NCI-H2081 (cell line): ENCODE measurements at places on chromosomes 2 and 18.

- DNase-seq: no peak
Measured at GRCh38 chr2:233707940-233708644, 4.6 kb upstream of the UGT1A5 start.

- DNase-seq: no peak
Measured at GRCh38 chr18:8705961-8706790, 820 bp downstream of the MTCL1 start.

DNA sequence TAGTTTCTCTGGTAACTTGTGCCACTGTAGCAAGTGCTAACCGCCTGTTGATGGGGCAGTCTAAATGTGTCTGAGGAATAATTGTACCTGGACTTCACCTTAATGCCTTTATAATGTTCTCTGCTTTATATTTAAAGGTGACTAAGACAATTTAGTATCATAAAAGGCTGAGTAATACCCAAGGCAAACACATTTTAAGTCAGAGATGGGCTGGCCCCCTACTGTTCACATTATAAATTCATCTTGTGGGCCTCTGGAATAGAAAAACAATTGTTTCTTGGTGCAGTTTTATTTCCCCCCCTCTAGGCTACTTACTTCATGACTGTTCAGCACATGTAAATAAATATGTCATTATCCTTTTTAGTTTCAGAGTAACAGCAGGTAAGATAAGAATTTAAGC is 559.3 kb upstream of the PIK3C3 start:
- DNase-seq: peak; percentile 42

DNA sequence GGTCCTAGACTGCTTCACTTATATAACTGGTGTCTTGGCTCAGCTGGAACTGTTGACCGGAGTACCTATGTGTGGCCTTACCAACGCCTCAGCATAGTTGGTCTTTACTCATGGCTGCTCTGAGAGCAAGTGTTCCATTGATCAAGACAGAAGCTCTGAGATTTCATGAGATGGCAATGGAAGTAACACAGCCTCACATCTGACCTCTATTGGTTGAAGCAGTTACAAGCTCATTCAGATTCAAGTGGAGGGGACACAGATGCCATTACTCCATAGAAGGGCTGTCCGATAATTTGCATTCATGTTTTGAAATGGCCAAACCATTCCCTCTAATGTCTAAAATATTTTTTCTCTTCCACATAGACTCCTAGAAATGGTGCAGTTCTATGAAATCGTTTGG is 46.4 kb upstream of the STK39 start:
- no peak for DNase-seq

GRCh38 chr18:77811503-77811902 is 561.9 kb downstream of the GALR1 start:
- DNase-seq: peak; percentile 51

DNA sequence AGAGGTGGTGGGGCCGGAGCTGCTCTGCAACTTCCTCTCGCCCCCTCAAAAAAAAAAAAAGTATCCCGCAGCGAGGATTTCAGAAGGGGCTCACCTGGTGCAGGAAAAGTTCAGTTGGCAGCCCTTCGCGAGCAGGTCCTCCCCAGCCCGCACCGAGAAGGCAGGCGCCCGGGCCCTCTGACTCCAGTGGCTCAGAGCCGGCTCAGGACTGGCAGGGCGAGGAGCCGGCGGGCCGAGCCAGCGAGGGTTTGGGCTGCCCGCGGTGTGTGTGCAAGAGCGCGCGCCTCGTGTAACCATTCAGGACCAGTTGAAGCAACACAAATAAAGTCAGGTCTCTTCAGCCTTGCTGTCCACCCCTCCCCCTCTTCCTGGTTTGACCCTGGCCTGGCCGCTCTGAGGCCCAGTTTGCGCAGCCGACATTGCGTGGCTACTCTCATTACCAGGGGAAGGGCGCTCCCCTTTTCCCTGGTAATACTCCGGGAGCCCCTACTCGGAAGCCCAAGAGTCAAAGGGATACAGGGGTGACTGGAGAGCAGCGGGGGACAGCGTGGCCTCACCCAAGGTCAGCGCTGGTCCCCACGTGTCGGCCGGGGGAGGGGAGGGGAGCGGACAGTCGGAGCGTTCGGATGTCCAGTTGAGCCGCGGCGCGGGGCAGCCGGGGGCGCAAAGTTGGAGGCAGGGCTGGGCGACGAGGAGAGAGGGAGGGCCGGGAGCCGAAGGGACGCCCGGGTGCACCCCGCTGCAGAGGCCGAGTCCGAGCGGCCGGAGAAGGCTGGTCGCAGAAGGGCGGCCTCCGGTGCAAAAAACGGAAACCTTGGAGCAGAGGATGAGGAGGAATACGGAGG is 12.3 kb downstream of the EN1 start:
- DNase-seq: no peak

DNA sequence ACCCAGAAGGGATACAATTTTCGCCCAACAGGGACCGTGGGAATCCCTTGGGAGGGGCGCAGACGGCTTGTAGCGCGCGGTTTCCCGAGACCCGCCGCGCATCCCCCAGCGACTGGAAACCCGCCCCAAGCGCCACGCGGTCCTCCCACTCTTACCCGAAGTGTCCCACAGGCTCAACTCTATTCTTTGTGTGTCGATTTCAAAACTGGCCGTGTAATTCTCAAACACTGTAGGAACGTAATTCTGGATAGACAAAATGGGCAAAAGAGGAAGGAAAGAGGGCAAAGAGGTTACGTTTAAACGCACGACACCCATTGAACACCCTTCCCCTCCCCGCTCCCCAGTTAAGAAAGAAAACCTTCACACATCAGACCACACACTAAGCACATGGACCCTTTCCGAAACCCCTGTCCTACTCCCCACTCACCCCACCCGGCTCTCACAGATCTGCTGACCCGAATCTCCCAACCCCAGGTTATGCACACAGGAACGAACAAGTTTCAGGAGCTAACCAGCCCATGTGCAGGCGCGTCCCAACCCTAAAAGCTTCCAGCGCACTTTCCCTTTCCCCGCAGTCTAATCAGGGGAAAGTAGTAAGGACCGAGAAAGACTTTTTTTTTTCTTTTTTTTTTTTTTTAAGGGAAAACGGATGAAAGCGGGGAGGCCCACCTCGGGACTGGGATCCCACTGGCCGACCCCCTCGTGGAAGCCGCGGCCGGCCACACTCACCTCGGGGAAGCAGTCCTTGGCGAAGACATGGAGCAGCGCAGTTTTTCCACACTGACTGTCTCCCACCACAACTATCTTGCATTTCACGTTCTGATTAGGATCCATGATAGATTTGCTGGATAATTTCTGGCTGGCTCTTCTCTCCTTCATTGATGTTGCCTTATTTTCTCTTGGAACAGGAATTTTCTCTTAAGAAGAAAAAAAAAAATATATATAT is 655 bp downstream of the RND3 start:
- DNase-seq: peak; percentile 66

DNA sequence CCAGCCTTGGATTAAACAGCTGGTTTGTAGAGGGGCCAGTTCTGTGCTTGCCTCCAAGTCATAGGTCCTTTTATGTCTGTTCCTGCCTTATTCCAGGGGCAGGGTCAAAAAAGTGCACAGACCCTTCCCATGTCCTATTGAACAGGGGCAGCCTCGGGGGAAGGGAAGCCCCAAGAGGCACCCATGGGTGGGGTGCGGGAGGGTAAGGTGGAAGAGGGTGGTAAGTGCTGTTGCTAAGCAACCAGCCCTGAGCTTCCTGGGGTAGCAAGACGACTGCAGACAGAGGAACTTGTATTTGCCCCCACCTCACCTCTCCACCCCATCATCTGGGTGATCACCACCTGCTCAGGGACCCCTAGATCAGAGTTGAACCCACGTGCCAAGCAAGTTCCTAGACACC is 7.7 kb downstream of the DNMT3A start:
- DNase-seq: no peak

DNA sequence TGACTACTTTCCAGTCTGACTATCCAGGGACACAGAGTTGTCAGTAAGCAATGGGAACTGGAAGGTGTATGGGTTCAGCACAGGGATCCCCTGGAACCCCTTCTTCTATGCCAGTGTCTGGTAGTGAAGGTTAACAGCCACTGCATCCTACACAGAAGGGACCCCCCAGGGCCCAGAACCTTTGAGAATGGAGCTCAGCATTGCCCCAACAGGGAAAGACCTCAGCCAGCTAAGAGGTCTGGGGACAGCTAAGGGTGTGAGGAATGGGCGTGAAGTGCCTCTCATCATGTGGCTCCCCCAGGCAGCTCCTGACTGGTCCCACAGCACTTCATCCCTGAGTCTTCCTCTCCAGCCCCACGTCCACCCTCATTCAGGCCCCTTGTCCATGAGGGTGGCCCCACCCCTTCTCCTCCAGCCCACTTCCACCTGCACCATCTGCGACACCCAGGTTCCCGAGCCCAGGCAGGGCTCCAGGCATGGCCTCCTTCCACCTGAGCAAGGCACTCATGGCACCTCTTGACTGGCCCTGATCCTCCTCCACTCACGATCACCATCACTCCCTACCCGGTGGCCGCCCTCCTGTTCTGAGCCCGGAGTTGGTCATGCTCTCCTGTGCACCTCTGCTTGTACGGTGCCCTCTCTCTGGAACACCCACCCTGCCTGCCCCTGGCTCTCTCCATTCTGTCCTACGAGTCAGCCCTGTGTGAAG is 77.1 kb downstream of the SFXN5 start:
- DNase-seq: no peak

GRCh38 chr2:141055531-141055930 is 1075.3 kb downstream of the LRP1B start:
- DNase-seq: no peak
